Stomach (tissue), 19 donors: ENCODE measurements at places on chromosomes 4 and X. TPM values are rescaled to one million over a fixed set of nuclear protein-coding genes. Genes with fewer than 3 reads are reported as not detected.

Gene SCML2
- 0.56 TPM for polyA plus RNA-seq

Gene WNK3
- polyA plus RNA-seq: 0.18 TPM

Gene GNL3L
- polyA plus RNA-seq: 3.0 TPM

Gene YIPF7
- not detected for polyA plus RNA-seq

Gene CHM
- polyA plus RNA-seq: 7.2 TPM

Gene GAGE12F
- not detected for polyA plus RNA-seq

Gene CSAG2
- not detected for polyA plus RNA-seq

Gene SPANXN3
- not detected for polyA plus RNA-seq

Gene CD99L2
- polyA plus RNA-seq: 7.3 TPM

Gene DCX
- under 0.01 TPM for polyA plus RNA-seq

Gene PNMA5
- not detected for polyA plus RNA-seq

Gene CFAP97
- polyA plus RNA-seq: 4.8 TPM

Gene NKX6-1
- 5.2 TPM for polyA plus RNA-seq

Gene CXorf49
- not detected for polyA plus RNA-seq

Gene ZAR1
- polyA plus RNA-seq: not detected

Gene TLR1
- polyA plus RNA-seq: 2.9 TPM

Gene TLL1
- polyA plus RNA-seq: 0.15 TPM

Gene APBB2
- 9.2 TPM for polyA plus RNA-seq

Gene JCHAIN
- polyA plus RNA-seq: 136 TPM

Gene MAGEB10
- not detected for polyA plus RNA-seq

Gene PPP2R2C
- polyA plus RNA-seq: 5.0 TPM

Gene DRD5
- polyA plus RNA-seq: not detected

Gene PCDH19
- polyA plus RNA-seq: not detected

Gene TACR3
- not detected for polyA plus RNA-seq

Gene SPP1
- polyA plus RNA-seq: 4.3 TPM

Gene TLR7
- polyA plus RNA-seq: 0.08 TPM

Gene HSFX2
- not detected for polyA plus RNA-seq

Gene ZNF718
- 0.68 TPM for polyA plus RNA-seq

Gene TASL
- polyA plus RNA-seq: 1.1 TPM

Gene SPANXA1
- not detected for polyA plus RNA-seq

Gene RBM47
- 66.9 TPM for polyA plus RNA-seq

Gene GK2
- polyA plus RNA-seq: not detected

Gene ANXA5
- 169 TPM for polyA plus RNA-seq

Gene FAM9B
- not detected for polyA plus RNA-seq

Gene DDIT4L
- polyA plus RNA-seq: 1.1 TPM

Gene SLC25A14
- 11.2 TPM for polyA plus RNA-seq

Gene ITGB1BP2
- 3.7 TPM for polyA plus RNA-seq

Gene TMPRSS11E
- not detected for polyA plus RNA-seq

Gene NEUROG2
- not detected for polyA plus RNA-seq

Gene SPARCL1
- 36.9 TPM for polyA plus RNA-seq

Gene CT47A7
- not detected for polyA plus RNA-seq

Gene HSFX3
- polyA plus RNA-seq: not detected

Gene GPR34
- polyA plus RNA-seq: 7.5 TPM

Gene ELMOD2
- 2.1 TPM for polyA plus RNA-seq
